ENCODE measurements at places on chromosomes 2 and 18.

GRCh38 chr2:236200378-236200777 is 32.2 kb upstream of the GBX2 start:
- no peak for DNase-seq

DNA sequence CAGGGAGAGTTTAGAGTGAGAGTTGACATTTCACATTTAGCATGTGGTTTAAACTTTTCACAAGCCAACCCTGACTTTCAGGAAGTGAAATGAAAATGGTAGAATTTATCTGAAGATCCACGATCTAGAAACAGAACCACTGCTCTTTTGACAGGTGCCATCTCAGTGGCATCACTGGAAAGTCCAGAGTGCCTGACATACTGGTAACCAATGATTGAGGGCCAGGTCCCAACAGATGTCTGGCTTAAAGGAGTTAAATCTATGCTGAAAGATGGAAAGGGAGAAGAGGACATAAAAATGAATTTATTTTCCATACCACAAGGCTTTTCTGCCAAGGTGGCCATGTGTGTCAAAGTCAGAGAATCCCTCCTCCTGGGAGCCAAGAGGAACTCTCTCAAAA is 2.7 kb downstream of the IL36G start:
- DNase-seq: no peak

DNA sequence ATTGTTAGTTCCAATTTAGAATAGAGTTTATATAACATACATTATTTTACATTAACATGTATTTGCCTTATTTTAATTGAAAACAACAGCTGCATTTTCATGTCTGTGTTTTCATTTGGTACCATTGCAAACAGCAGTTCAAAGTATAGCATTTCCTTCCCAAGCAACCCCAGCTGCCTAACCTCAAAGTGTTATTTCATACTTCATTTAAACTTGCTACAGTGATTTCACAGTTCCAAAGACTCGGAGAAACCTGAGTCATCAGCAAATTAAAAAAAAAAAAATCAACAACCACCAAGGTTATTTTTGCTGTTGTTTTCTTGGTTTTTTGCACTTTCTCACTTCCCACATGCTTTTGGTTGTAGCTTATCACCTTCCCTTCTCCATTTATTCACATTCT is 236.5 kb upstream of the SPHKAP start:
- no peak for DNase-seq

GRCh38 chr2:131682122-131682944 is 154.6 kb downstream of the CCDC74A start:
- peak; percentile 33 for DNase-seq

DNA sequence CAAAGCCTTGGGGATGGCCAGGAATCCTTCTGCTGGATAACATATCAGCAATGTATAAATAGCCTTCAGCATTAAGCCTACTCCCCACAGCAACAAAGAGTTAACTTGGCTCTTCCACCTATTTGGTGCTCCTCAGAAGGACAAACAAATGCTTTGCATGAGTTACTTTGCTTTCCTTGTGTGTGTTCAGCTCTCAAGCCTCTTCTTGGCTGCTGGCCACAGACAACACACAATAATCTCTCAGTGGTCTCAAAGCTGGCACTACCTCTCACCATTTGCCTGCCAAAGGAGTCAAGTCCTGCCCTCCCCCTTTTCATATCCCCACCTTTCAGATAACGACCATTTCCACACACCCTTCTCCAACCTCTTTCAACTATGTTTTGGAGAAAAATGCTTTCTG is 17.5 kb downstream of the FTCDNL1 start:
- no peak for DNase-seq

GRCh38 chr18:76410660-76411417 is 84.2 kb downstream of the ZNF516 start:
- DNase-seq: no peak

DNA sequence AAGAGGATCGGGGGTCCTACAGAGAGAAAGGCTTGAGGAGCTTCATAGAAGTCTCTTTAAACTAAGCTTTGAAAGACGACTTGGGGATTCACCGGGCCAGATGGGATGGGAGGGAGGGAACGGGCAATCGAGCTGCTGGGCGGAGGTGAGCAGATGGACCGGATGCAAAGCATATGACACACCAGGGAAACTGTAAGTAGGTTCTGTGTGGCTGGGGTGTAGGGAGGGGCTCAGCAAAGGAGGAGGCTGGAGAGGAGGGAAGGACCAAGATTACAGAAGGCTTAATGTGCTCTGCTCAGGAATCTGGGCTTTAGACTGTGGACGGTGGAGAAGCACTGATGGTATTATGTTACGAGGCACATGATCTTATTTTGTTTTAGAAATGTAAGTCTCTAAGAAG is 131.5 kb downstream of the MAIP1 start:
- DNase-seq: no peak

DNA sequence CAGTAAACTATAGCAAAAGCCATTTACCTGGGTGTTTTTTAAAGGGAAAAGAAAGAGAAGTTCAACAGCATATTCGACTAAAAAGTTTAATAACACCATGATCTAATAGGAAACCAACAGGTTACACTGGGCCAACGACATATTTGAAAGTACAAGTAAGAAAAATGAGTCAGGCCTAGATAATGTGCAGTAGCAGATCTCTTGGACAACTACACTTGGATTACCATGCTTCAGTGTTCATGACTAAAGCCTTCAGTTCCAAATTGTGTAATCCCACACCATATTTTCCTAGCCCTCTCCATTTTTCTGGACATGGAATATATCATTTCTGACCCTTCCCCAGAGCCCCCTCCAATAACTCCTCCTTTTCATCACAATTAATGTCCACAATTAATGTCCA is 39.1 kb upstream of the FIGN start:
- no peak for DNase-seq

GRCh38 chr2:52210161-52210560 is 1178.2 kb upstream of the NRXN1 start:
- DNase-seq: no peak

GRCh38 chr18:37364237-37364636 is 201.4 kb downstream of the CELF4 start:
- DNase-seq: no peak

- no peak for DNase-seq
These were observed 98.6 kb downstream of the NOL4 start for GRCh38 chr18:34126121-34126520.

- DNase-seq: no peak
These were observed 140.9 kb downstream of the DYM start for GRCh38 chr18:49319590-49319989.

DNA sequence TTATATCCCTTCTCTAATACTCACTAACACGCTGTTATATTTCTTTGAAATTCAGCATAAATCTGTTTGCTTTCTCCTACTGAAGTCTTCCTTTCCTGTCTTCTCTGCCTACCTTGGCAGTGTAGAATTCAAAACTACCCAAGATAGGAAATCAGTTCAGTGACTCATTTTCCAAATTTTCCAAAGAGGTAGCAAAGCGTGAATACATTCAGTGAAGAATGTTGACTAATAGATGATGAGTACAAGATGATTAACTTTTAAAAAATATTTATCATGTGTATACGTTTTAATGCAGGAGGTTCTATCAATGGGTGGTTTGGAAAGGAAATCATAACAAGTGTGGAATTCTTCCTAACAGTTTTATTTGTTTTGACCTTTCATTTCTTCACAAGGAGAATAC is 201.9 kb upstream of the SLC8A1 start:
- no peak for DNase-seq

DNA sequence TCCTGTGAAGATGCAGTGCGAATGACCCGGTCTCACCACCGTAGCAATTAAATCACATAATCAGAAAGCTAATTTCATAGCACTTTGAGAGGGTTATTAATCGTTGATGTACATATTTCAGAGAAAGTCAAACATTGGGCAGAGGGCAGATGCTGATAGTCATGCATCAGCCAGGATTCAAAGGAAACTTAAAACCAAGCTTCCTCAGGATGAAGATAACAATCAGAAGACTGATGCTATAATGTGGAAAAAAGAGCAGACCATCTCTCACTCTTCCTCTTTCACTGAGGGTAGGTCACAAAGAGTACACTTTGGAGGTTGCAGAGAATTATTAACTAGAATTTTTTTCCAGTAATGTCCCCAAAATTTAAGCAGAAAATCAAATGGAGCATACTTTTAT is 1027.7 kb upstream of the ZEB2 start:
- DNase-seq: no peak

DNA sequence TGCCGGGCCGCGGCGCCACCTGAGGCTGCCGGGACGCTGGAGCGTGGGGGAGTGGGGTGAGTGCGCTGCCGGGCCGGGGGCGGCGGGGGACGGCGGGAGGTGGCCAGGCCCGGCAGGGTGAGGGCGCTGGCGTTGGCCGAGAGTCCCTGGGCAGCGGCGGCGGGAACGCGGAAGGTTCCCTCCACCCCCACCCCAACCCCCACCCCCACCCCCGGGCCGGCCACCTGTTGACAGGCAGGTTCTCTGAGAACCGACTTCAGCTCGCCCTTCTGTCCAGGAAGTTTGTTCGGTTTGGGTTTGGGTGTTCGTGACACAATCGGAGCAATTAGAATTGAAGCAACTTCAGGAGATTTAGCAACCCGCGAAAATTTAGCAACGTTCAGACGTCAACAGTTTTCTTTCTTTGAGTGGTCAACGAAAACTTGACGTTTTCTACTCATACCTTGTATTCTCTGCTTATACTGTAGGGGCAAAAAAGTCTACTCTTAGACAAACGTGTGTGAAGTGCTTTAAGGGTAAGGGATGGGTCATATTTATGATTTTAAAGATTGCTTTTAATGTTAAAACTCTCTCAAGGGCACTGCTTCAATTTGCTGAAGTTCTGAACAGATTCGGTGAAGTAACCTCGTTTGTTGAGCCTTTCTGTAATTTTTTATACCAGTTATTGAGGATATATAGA is 9.3 kb downstream of the OTX1 start:
- DNase-seq: peak; percentile 27

- no peak for DNase-seq
These were observed 163.0 kb upstream of the NOSTRIN start for GRCh38 chr2:168639441-168639898.

DNA sequence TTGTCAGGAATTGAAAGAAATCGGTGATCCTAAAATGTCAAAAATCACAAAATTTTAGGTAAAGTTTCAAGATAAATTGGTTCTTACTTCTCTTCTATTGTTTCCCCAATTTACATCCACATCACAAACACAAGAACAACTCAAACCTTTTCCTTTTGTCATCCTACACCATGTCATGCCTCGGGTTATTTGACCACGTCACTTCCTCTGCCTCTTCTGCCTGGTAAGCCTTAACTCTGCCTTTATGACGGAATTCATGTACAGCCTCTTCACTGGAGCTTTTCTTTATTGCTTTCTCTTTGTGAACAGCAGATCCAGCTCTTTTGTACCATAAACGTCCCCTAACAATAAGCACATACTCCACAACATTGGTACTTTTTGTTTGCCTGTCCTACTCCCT is 258.0 kb downstream of the DPP10 start:
- DNase-seq: no peak

GRCh38 chr2:107325981-107326786 is 440.2 kb upstream of the ST6GAL2 start:
- no peak for DNase-seq

- DNase-seq: no peak
These were observed 55.2 kb downstream of the UNC50 start for GRCh38 chr2:98663511-98664090.

- DNase-seq: no peak
These were observed 101.8 kb downstream of the CD226 start for GRCh38 chr18:69845593-69846506.

GRCh38 chr2:38244301-38244700 is 132.8 kb downstream of the ATL2 start:
- DNase-seq: no peak

- DNase-seq: no peak
These were observed 257.7 kb downstream of the MEIS1 start for GRCh38 chr2:66692521-66693054.

GRCh38 chr2:196263181-196263747 is 91.9 kb upstream of the STK17B start:
- DNase-seq: peak; percentile 48

GRCh38 chr2:8583400-8584173 is 98.3 kb upstream of the ID2 start:
- peak; percentile 96 for DNase-seq

DNA sequence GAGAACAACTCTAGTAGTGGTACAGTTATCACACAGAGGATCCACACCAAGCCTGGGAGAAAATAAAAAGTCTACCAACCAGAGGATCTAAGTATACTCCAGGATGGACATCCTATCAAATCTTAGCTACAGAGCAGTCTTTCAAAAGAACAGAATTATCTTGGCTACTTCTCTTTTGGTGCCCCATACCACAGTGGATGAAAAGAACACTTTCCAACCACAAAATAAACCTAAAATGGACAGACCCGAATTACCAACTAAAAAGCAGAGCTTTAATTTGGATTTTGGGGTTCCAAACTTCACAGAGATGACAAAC is 116.1 kb downstream of the SRBD1 start:
- no peak for DNase-seq

GRCh38 chr2:10160203-10160955 is 37.8 kb downstream of the RRM2 start:
- no peak for DNase-seq

DNA sequence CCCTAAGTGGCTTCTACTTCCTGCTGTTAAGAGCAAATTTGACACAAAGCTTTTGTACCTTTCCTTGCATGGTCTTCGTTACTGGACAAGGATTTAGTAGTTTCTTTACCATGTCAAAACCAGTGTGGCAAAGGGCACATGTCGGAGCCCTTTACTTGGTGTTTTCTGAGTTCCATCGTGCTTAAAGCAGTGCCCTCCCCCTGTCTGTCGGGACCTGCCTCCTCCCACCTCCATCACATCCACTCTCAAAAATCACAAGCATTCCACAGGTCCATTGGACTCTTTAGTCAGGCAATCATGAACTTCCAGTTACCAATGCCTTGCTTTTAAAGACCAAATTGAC is 763 bp downstream of the CCDC141 start:
- DNase-seq: no peak

DNA sequence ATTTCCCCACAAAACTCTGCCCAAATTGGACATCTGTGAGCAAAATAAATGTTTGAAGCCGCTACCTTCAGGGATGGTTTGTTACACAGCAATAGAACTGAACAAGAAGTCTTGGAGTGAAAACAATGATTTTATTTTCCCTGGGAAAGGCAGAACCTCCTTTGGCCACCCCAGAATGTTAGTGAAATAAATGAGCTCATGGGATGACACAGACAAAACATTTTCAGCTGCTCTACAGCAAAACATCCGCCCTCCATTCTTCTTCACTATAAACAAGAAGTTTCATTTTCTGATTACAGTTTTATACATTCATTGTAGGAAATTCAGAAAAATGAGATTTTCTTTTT is 4.3 kb upstream of the EFHD1 start:
- DNase-seq: no peak

- peak; percentile 70 for DNase-seq
These were observed 519 bp downstream of the TTL start for GRCh38 chr2:112482309-112483041.

Measured in erythroblast (primary cell).